ENCODE measurements at places on chromosomes 11 and 22. TPM values are rescaled to one million over a fixed set of nuclear protein-coding genes. Genes with fewer than 3 reads are reported as not detected.

The OR52H1 gene
- total RNA-seq: not detected

GRCh38 chr11:23112987-23113886 lies 253.0 kb upstream of the CCDC179 start:
- DNase-seq: no peak

DNA sequence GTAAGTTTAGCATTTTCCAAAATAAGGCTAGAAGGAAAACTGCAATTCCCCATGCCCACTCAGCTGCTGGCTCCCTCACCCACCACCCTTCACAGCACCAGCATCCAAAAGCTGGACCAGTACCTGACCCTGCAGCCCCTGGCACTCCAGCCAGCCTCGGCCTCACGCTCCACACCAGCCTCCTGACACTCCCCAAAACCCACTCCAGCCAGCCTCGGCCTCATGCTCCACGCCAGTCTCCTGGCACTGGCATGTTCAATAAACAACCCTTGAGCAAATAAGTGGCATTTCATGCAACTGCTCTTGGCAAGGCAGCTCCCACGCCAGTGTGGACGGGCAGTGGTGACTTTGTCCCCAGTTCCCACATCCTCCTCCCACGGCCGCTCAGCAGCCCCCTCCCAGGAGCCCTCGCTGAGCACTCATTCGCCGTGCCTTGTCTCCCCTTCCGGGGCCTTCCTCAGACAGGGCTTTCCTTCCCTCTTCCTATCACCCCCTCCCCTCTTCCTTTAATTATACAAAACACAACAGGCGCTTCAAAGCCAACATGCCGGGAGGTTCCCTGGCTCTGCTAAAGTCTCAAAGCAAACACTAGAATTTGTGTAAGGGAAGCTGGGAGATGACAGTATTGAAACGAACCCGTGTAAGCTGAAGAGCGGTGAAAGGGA lies 6.8 kb downstream of the TOLLIP start:
- no peak for DNase-seq

DNA sequence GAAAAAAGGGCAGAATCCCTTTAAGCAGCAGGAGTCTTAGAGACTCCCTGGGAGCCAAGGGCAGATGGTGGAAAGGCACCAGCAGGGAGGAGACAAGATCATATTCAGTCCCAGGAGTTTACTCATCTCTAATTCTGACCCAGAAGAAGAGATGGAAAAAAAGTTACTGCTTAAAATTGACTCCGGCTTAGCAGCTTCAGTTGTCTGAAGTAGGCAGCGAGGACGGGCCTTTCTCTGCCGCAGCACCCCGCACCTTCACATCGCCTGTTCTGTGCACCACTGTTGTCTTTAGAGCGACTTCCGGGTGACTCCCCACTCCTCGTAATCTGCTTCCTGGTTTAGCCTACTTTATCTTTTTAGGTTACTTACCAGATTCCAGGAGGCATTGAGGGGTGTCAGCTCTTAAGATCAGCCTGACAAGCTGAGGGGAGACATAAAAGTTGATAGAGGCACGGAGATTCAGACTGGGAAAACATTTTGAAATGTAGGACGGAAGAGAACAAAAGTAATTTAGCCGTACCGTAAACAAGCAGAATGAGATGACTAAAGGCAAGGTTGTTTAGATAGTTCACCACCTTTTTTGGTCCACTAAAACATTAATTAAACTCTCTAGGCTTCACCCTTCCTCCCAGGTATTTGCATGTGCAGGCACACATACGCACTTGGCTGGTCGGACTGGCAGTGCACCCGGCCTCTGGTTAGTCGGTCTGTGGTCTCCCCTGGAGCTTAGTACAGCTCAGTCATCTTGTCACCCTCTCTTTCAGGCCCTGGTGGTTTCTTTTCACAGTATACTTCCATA lies 74.3 kb downstream of the CECR2 start:
- DNase-seq: no peak

- DNase-seq: no peak
Observed at GRCh38 chr11:133928628-133929059, 28.1 kb downstream of the IGSF9B start.
